Stimulated activated CD4-positive, alpha-beta T cell treated with anti-CD3 and anti-CD28 coated beads, Interleukin-1b, Interleukin-23, amount 100 ng/mL, for 1 hour (primary cell): ENCODE measurements at places on chromosomes 7 and 10.
A peak's percentile ranks its signal among the peaks of the same experiment; 100 is the strongest.

GRCh38 chr7:15475808-15476530, 85.8 kb downstream of the AGMO start:
- DNase-seq = no peak

DNA sequence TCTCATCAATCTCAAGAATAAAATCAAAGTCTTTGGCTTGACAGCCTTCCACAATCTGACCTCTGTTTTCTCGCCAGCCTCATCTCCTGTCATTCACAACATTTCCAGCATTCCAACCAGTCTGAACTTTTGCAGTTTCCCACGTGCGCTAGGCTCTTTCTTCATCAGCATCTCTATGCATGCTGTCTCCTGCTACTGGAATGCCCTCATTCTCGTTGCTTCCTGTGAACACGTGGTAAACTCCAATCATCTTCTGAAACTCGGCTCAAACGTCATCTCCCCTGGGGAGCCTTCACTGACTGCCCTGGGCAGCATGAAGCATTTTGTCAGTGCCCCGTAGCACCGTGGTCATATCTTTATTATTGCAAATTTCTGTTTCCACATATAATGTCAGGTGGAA, 12.2 kb upstream of the RSBN1L start:
- DNase-seq = no peak

DNA sequence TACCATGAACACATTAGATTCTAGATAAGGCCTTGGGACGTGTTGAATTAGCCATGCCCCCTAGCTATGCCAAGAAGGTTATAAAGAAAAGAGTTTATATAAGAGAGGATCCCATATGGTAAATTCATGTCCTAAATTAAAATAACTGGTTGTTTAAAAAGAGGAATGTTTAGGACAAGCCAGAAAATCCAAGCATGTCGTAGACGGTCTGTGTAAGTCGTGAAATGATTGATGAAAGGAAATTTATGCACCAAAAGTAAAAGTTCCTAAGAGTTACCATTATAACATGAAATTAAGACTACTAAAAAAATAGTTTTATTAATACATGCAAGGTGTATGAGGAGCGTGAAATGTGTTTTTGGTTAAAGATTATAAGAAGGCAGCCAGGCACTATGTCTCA, 624.9 kb downstream of the ARL4A start:
- DNase-seq = no peak

DNA sequence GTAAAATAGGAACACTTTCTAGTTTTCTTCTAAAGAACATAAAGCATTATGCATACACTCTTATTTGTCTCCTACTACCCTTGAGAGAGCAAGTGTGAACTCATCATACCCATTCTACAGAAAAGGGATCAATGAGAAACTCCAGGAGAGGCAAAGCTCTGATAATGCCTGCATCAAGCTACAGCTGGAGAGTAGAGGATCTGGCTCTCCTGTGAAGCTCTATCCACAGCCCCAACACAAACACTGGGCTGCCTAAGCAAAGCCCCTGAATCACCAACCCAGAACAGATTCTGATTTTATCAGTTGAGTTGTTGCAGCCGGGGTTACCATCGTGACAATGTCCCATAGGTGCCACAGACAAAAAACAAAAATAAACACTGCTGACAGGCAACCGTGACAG, 74.9 kb downstream of the NUDCD3 start:
- no peak for DNase-seq

DNA sequence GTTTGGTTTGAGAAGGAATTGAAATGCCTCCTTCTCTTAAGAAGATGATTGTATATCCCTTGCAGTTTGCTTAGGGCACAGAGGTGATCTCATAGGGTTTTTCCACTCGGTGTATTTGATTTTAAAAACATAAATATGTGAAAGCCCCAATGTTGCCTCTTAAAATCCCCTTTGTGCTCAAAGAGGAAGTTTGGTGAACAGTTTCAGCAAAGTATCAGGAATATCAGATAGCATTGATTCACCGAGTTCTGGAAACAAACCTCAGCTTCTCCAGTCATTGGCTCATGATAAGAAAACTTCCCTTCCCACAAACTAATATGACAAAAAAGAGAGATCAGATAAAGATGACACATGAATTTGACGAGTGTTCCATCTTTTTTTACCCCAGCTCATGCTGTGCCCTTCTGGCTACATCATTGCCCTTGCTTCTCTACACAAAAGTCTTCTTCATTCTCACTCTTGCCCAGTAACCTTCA, 20.1 kb upstream of the SMNDC1 start:
- no peak for DNase-seq

DNA sequence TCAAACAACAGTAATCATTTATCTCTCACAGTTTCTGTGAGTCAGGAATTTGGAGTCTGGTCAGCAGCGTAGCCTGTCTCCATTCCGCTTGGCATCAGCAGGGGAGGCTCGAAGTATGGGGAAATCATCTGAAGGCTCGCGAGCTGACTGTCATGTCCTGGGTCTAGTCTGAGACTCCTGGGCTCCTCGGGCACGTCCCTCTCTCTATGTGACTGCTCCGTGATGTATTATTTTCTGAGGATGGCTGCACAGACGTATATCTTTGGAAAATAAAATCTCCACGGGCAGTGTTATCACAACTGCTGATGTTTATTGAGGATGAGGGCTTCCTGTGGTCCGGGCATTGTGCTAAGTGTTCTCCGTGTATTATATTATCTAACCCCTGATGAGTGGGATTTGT, 23.3 kb upstream of the PCGF5 start:
- DNase-seq = no peak

- DNase-seq = no peak
Measured at GRCh38 chr7:126715076-126715475, 537.7 kb downstream of the GRM8 start.

DNA sequence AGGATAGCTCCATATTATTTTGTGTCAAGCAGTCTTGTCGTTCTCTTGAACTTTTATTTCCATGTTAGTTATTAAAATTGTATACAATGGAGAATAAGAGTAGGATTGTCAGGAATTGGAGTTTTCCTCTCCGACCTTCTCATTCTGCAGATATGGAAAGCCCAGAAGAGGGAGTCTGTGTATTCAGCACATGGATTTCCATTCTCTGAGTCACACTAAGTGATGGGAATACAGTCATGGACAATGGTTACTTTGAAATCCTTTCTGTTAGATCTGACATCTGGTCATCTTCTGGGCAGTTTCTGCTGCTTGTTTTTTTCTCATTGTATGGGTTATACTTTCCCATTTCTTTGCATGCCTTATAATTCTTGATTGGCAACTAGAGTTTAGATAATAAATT, 5.0 kb upstream of the TASOR2 start:
- DNase-seq = no peak

- DNase-seq = no peak
Measured at GRCh38 chr10:14084875-14085274, 245.8 kb downstream of the FRMD4A start.

DNA sequence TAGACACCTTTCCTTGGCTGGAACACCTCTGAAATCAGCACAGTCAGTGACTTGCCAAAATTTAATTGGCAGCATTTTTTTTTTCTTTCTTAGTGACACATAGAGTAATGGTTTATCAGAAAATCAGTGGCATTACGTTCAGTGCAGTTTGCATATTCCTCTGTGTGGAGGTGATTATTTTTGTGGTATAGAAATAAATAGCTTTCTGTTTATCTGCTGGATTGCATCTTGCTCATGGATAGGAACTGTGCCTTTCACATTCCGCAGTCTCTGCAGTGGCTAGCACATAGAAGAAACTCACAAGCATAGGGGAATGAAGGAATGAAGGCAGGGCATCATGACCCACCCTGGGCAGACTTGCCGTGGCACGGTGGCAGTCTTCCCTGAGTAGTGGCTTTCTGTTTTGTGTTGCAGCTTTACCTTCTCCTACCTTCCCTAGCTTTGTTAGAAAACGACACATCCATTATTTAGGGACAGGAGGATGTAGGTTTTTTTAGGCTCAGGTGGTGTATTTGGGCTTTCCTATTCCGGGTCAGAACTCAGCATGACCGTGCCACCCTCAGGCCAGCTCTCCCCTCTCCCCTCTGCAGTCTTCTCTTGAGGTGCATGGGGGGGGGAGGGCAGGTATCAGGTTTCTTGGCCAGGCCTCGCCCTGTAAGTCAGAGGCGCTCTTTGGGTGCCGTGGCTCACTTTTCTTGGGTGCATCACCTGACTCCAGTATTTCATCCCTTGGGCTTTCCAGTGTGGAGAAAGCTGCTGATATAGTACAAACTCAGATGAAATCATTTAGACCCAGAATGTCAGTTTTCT, 112.5 kb upstream of the GJD4 start:
- DNase-seq = no peak

DNA sequence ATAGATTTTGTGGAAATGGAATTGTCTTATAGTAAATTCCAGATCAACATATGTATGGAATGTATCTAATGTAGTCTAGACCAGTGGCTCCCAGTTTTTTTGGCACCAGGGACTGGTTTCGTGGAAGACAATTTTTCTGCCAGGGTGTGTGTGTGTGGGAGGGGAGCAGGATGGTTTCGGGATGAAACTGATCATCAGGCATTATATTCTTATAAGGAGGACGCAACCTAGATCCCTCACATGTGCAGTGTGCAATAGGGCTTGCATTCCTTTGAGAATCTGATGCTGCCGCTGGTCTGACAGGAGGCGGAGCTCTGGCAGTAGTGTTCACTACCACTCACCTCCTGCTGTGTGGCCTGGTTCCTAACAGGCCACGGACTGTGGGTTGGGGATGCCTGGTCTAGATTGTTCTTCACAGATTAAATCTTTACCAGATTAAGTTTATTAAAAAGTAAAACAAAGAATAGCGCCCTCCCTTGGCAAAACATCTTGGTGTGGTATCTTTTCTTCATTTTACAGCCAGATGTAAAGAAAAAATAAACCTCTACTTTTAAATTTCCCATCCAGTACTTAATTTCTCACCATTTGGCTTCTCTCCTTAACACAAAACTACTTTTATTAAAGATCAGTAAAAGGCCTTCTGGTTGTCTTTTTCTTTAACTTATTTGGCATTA, 48.4 kb downstream of the SEPTIN7 start:
- DNase-seq = no peak

GRCh38 chr7:4747746-4748145, 27.7 kb upstream of the AP5Z1 start:
- DNase-seq = no peak

DNA sequence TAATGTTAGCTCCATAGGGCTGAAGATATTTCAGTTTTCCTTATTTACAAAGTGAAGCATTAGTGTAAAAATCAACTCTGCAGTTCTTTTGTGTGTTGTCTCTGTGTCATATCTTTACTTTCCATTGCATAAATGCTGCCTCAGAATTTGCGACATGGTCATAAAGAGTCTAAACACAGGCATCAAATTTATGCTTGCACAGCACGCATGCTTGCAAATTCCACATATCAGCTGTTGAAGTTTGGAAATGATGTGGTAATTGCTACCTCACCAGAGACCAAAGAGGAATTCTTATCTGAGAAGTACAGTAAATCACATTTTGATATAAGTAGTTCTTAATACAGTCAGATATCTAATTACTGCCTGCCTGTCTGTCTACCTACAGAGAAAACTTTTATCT, 348.2 kb upstream of the GRM3 start:
- no peak for DNase-seq

DNA sequence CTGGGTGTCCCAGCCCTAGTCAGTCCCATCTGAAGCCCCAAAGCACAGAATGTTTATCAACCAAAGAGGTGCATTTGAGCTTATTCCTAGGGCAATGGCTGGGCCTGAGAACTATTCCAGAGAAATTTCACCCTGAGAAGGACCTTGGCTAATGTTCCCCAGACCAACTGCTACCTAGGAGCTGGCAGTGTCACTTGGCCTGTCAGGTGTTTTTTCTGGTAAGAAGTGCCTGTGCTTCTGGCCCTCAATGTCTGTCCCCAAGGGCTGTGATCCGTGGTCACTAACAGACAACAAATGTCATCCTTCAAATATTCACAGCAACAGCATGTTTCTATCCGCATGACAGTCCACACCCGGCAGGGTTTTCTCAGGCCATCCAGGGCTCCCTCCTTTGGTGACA, 209.3 kb upstream of the FRMD4A start:
- no peak for DNase-seq

- DNase-seq = no peak
Measured at GRCh38 chr7:69402696-69403095, 195.6 kb upstream of the AUTS2 start.

GRCh38 chr10:6406220-6407033, 173.6 kb downstream of the PRKCQ start:
- peak; percentile 9 for DNase-seq

DNA sequence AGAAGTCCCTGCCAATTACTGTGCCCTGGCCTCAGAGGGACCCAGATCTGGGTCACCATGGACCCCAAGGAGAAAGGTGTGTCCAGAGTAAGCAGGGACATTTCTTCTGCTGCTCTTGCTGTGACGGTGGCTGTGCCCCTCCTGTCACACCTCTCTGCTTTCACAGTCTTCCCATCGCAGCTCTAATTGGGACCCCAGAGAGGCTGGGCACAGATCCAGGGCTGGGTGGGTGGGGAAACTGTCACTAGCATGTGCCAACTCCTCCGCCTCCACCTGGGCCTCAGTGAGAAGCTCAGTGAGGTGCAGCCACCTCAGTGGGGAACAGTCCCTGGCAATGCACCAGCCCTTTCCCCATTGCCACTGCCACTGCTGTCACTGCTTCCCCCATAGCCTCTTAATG, 37.3 kb upstream of the ADCYAP1R1 start:
- no peak for DNase-seq

DNA sequence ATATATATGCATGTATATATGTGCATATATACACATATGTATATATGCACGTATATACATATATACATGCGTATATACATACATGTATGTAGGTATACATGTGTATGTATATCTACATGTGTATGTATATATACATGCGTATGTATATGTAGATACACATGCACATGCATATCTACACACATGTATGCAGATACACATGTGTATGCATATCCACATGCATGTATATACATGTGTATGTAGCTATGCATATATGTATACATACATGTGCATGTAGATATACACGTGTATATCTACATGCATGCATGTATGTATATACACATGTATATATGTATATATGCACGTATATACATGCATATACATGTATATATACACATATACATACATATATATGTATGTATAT, 95.8 kb upstream of the STEAP4 start:
- no peak for DNase-seq

DNA sequence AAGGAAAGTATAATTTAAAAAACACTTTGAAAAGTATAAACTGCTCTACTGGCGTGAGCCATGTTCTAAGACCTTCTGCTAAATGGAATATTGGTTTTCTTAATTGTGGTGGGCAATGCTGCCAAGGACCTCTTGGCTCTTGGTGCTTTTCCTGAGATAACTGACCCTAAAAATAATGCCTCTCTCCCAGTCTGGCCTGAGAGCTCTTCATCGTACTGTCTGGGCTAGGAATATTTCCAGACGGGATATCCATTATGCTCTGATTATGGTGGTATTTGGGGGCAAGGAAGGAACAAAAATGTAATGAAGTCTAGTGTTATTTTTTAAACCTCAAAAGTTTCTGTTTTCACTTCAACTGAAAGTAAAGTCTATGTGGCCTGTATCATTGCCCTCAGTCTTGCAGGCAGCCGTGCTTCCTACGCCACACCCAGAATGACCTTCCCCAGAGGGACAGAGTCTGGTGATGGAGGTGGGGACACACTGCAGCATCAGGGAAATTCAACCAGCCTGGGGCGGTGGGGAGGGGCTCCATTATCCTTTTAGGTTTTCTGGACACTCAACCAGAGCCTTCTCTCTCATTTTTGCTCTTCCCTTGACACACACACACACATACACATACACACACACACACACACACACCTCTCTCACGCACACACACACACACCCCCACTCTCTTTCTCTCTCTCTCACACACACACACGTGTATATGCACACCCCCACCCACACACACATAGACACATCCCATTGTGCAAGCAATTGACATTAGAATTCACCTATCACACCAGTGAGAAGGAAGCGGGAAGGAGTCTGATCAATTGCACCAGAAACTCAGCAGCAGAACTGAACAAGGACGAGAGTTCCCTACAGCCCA, 99.6 kb downstream of the LRRC18 start:
- no peak for DNase-seq
